Mammary epithelial cell (primary cell): ENCODE measurements at places on chromosomes 4 and X. TPM values are rescaled to one million over a fixed set of nuclear protein-coding genes. Genes with fewer than 3 reads are reported as not detected.

Gene AADAT
- total RNA-seq: 8.3 TPM

Gene CFAP47
- total RNA-seq: not detected in 2 replicates

Gene CC2D2A
- 11.7 TPM for total RNA-seq

Gene KIT
- total RNA-seq: 0.83 TPM

Gene P2RY8
- not detected in 2 replicates for total RNA-seq

Gene ARSD
- total RNA-seq: 16.6 and 17.7 TPM in 2 replicates

Gene CYBB
- total RNA-seq: under 0.01 TPM

Gene CYLC1
- not detected in 2 replicates for total RNA-seq
